ENCODE measurements at places on chromosomes 12 and 14.

GRCh38 chr12:24232531-24232930 lies 283.1 kb upstream of the SOX5 start:
- no peak for DNase-seq

- no peak for DNase-seq
Observed at GRCh38 chr12:1593174-1594005, 991 bp downstream of the FBXL14 start.

GRCh38 chr12:92898755-92899154 lies 30.3 kb downstream of the EEA1 start:
- DNase-seq, result peak; percentile 51

- DNase-seq, result no peak
Observed at GRCh38 chr14:69798339-69798735, 1.3 kb upstream of the SLC10A1 start.

DNA sequence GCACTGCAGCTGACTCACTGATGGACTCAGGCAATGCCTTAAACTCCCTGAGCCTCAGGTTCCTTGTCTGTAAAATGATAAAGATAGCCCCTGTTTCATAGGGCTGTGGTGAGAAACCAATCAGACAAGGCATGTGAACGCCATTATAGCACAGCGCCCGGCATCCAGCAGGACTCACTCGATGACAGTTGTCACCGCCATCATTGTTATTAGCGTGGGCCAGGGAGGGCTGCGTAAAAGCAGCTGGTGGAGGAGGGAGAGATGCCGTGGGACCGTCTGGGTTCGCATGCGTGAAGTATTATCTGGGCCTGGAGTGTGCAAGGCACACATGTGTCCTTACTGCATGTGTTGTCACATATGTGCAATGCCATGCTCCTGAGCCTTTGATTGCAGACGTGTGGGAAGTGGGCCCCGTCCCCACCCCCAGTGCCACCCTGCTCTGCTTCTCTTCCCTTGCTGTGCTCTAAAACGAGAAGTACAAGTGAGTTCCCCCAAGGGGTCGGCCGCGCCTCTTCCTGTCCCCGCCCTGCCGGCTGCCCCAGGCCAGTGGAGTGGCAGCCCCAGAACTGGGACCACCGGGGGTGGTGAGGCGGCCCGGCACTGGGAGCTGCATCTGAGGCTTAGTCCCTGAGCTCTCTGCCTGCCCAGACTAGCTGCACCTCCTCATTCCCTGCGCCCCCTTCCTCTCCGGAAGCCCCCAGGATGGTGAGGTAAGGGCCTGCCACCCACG lies at the start of gene PTPN6:
Gene PTPN6 (plus strand): TSS at position 546 of the 730 bp plus-strand sequence. CDS start 157 bp downstream, at position 703.
- no peak for DNase-seq
